ENCODE measurements at places on chromosomes 1 and 21. TPM values are rescaled to one million over a fixed set of nuclear protein-coding genes. Genes with fewer than 3 reads are reported as not detected.

Gene STRIP1
- 40.8 TPM for total RNA-seq

GRCh38 chr1:153833171-153833570 lies 58.0 kb downstream of the SLC27A3 start:
- H3K27ac ChIP-seq, result no peak overlapping the region
- H3K4me1 ChIP-seq, result no peaks in the 10 kb centered on the region
- H3K27me3 ChIP-seq, result no peaks in the 10 kb centered on the region
- no peak overlapping the region for H3K4me3 ChIP-seq

DNA sequence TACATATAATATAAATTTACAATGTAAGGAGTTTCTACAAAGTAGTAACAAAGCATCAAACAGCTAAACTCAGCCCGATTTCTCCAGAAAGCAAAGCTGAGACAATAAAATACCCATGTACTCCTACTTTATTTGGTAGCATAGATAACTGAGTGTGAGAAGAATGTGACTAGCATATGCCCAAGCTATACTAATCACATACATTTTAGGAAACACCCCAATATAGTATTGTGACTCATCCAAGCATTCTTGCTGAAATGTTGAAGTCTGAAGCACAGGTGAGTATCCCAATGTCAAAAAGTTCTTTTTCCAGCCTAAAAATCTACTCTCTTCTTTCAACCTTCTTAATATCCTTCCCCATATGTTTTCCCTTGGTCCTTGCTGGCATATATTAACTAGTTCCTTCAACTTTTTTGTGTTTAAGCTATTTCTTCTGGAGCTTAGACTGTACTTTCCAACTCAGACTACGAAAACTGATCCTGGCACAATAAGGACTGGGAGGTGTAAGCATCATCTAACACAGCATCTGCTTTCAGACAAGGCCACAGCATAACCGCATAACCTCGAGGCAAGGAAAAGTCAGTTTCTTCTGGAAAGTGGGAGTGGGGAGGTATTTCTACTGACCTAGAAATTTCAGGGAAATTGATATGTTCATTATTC lies 163.0 kb upstream of the RNPC3 start:
- DNase-seq, result no peak
- H3K4me3 ChIP-seq, result no peak overlapping the region
- H3K27me3 ChIP-seq, result no peaks in the 10 kb centered on the region
- H3K27ac ChIP-seq, result no peak overlapping the region
- no peaks in the 10 kb centered on the region for H3K4me1 ChIP-seq

DNA sequence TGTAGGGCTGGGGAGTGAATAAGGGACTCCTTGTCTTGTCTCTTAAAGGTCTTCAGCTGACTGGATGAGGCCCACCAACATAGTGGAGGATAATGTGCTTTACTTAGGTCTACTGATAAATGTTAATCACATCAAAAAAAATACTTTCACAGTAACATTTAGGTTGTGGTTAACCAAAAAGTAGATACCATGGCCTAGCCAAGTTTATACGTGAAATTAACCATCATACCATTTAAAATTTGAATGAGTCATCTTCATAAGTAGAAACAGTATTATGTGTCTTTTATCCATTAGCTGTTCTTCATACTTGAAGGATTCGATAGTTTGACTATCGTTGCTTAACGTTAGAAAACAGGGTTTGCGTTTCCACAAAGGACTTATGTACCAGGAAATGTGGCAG lies 80.9 kb downstream of the MTR start:
- DNase-seq, result no peak
- peaks cover 37% of the 10 kb centered on the region for H3K36me3 ChIP-seq
- H3K27ac ChIP-seq, result no peak overlapping the region
- H3K27me3 ChIP-seq, result no peaks in the 10 kb centered on the region
- H3K4me1 ChIP-seq, result no peaks in the 10 kb centered on the region

DNA sequence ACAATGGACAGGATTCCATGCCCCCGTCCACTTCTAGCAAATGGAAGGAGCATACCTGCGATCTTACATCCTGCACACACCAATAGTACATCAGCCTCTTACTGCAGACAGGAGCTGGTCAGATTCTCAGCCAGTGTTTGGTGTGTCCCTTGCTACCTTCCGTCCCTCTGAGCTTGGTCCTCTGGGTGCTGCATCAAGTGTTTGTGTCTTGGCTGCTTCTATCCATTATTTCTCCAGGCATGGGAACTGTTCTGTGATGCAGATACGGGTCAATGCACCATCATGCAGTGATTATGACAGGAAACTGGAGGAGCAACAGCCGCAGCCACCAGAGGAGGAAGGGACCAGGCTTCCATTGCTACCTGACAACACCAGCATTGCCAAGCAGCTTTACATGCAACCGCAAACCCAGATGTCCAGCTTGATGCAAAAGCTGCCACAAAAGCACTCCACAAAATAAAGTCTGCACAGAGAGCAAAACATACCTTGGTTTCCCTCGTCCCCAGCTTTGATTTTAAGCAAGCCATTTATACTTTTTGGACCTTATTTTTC lies 21.9 kb upstream of the OVAAL start:
- no peak overlapping the region for H3K27ac ChIP-seq
- no peaks in the 10 kb centered on the region for H3K36me3 ChIP-seq
- H3K4me3 ChIP-seq, result no peak overlapping the region
- no peaks in the 10 kb centered on the region for H3K27me3 ChIP-seq

Gene FCRL1
- 0.49 TPM for total RNA-seq

GRCh38 chr1:29310616-29311180 lies 74.4 kb downstream of the PTPRU start:
- no peaks in the 10 kb centered on the region for H3K36me3 ChIP-seq
- H3K4me3 ChIP-seq, result no peak overlapping the region
- H3K27me3 ChIP-seq, result no peaks in the 10 kb centered on the region

Gene AKNAD1
- total RNA-seq, result 3.9 TPM

- H3K36me3 ChIP-seq, result no peaks in the 10 kb centered on the region
- H3K4me3 ChIP-seq, result no peak overlapping the region
- H3K4me1 ChIP-seq, result peaks cover 26% of the 10 kb centered on the region
- DNase-seq, result peak; percentile 93
- H3K27ac ChIP-seq, result peak overlapping the region; percentile 82
- no peaks in the 10 kb centered on the region for H3K27me3 ChIP-seq
These were observed 88.0 kb upstream of the SLFNL1 start for GRCh38 chr1:41109310-41110197.

GRCh38 chr1:153556348-153556747 lies 7.3 kb upstream of the S100A3 start:
- H3K4me1 ChIP-seq, result peaks cover 25% of the 10 kb centered on the region
- no peaks in the 10 kb centered on the region for H3K36me3 ChIP-seq
- H3K4me3 ChIP-seq, result no peak overlapping the region
- no peak overlapping the region for H3K27ac ChIP-seq

GRCh38 chr1:185262151-185262550 lies 54.9 kb downstream of the IVNS1ABP start:
- H3K4me1 ChIP-seq, result no peaks in the 10 kb centered on the region
- no peaks in the 10 kb centered on the region for H3K36me3 ChIP-seq
- H3K27ac ChIP-seq, result no peak overlapping the region
- DNase-seq, result no peak
- H3K27me3 ChIP-seq, result no peaks in the 10 kb centered on the region

DNA sequence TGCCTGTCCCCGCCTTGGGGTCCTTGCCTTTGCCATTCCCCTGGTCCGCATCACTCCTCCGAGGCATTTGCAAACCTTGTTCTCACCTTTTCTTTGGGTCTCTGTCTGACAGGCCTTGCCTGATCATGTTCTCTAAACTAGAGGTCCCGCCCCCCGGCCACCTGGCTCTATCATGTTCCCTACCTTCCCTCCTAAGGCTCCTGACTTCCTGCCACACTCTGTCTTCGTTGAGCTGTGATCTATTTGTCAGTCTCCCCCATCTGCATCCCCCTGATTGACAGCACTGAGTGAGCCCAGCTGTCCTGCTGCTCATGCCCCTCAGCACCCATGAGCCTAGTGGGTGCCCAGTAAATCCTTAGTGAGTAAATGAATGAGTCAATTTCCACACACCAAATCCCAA lies 22.8 kb downstream of the ERG start:
- no peak for DNase-seq
- no peaks in the 10 kb centered on the region for H3K27me3 ChIP-seq
- H3K36me3 ChIP-seq, result no peaks in the 10 kb centered on the region
- H3K27ac ChIP-seq, result peak overlapping the region; percentile 36
- no peaks in the 10 kb centered on the region for H3K4me1 ChIP-seq

- H3K4me1 ChIP-seq, result peaks cover 7% of the 10 kb centered on the region
- DNase-seq, result no peak
- no peaks in the 10 kb centered on the region for H3K36me3 ChIP-seq
- no peaks in the 10 kb centered on the region for H3K27me3 ChIP-seq
These were observed 122.3 kb upstream of the C1orf105 start for GRCh38 chr1:172298141-172298540.

Gene VANGL1
- 8.1 TPM for total RNA-seq

Gene BLZF1
- 22.1 TPM for total RNA-seq

GRCh38 chr1:165853528-165854075 lies 26.2 kb downstream of the UCK2 start:
- H3K36me3 ChIP-seq, result no peaks in the 10 kb centered on the region
- DNase-seq, result no peak
- no peak overlapping the region for H3K27ac ChIP-seq
- peaks cover 8% of the 10 kb centered on the region for H3K4me1 ChIP-seq
- H3K4me3 ChIP-seq, result no peak overlapping the region
- no peaks in the 10 kb centered on the region for H3K27me3 ChIP-seq

DNA sequence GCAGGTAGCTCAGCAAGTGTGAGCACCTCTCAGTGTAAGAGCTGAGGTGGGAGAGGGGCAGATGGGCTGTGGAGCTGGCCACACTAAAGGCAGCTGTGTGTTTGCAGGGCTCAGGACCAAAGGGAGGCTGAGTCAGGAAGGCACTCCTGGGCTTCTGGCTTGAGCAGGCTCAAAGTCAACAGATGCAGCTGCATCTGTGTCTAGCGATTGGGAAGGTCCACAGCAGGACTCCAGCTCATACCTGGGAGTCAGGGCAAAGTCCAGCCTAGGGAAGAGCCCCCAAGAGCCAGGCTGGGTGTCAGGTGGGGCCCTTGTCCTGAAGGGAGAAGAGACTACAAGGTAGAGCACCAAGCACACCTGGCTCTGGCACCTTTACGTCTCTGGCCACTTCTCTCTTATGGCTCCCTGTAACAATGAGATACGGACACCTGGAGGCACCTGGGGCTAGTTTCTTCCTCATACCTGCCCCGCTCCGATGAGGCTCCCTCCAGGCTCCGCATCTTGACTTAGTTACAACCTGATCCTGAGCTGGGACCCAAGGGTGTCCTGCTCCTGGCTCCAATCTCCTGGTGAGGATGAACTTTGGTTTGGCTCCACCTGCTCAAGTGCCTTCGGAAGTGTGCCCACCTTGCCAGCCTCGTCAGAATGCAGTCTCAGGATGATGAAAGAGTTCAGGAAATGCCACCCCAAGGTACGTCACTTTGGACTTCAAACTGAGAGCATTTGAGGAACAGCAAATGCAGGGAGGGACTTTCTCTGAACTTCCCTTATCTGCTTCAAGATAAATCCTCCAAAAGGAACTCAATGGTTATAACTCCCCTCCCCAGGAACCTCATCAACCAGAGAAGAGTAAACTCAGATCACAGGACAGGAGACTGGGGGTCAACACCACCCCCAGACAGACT lies 21.5 kb upstream of the SLC2A1 start:
- no peaks in the 10 kb centered on the region for H3K4me1 ChIP-seq
- H3K27me3 ChIP-seq, result no peaks in the 10 kb centered on the region
- H3K36me3 ChIP-seq, result no peaks in the 10 kb centered on the region
- H3K4me3 ChIP-seq, result no peak overlapping the region
